ENCODE measurements at places on chromosomes 1 and 21.

DNA sequence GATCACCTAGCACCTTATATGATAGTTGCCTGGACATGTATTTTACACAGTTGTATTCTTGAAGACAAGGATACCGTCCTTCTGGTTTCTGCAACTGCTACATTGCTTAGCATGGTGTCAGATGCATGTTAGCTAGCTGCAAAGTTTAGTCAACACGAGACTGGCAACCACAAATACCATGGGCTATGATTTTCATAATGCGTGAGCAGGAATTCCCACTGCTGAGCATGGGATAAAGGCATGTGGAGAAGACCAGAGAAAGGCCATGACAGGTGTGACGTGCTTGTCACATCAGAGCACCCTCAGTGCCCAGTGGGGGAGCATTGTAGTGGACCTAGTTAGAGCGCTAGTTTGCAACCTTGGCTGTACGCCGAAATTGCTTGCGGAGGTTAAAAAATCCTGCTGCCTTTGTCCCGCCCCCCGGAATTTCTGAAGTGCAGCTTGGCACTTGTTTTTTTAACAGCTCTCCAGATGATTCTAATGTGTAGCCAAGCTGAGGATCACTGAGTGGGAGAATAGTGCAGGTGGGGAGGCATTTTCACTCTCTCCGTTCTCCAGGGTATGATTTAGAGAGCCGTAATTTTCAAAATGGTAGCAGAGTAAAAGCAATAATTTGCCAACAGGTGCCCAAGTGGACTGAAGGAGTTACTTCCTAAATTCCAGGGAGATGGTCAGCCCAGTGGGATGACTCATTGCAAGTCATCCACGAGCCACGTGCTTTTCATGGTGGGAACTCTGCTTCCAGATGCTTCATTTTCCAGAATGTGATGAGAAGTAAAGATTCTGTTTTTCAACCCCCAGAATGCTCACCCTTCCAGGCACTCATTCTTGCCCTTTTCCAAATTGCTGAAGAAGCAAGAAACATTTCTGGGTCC lies 81.0 kb downstream of the CNIH3 start:
- DNase-seq = no peak

GRCh38 chr1:193417945-193418744 lies 231.7 kb upstream of the B3GALT2 start:
- no peak for DNase-seq

DNA sequence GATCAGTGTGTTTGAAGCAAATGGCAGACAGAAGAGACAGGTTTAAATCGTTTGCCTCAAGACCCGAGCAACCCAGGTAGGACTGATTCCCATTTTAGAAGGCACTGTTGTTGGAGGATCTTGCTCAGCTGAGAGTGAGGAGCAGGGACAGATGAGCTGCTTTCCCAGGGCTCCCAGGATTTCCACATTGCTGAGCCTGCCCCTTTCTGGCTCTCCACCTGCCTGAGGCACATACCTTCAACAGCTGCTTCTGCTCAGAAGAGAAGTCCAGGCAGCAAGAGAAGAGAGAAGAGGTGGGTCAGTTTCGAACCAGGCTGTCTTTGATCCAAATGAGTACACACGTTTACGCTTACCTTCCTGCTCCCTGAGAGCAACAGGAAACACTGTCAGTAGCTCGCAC lies 5.7 kb downstream of the TNNT2 start:
- no peak for DNase-seq

- DNase-seq = no peak
Measured at GRCh38 chr1:211526101-211526500, 34.1 kb upstream of the RD3 start.

DNA sequence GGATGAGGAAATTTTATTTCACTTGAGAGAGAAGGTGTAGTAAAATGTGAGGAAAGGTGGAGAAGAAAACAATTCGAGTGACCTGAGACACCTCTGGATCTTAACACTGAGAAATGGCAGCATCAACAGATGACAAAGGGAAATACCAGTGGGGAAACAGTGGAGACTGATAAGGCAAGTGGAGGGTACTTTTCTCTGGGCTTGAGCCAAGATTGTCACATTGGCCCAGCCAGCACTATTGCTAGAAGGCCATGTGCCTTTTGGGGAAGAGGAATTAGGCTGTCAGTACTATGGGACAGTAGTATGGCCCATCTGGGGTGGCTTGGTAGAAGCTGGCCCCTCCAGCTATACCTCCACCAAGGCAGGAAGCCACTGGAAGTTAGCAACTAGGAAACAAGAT lies 8.4 kb downstream of the SYPL2 start:
- DNase-seq = no peak

DNA sequence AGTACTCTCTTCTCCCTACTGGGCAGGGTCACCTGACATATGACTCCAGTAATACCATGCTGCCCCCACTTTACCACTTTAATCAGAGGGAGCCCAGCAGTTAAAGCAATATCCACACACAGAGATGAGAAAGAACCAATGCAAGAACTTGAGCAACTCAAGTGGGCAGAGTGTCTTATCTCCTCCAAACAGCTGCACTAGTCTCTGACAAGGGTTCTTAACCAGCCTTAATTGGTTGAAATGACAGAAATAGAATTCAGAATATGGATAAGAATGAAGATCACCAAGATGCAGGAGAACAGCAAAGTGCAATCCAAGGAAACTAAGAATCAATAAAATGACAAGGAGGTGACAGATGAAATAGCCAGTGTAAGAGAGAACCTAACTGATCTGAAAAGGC lies 91.0 kb downstream of the KCNT2 start:
- DNase-seq = no peak

- no peak for DNase-seq
Measured at GRCh38 chr1:230174471-230175162, 107.6 kb downstream of the GALNT2 start.

DNA sequence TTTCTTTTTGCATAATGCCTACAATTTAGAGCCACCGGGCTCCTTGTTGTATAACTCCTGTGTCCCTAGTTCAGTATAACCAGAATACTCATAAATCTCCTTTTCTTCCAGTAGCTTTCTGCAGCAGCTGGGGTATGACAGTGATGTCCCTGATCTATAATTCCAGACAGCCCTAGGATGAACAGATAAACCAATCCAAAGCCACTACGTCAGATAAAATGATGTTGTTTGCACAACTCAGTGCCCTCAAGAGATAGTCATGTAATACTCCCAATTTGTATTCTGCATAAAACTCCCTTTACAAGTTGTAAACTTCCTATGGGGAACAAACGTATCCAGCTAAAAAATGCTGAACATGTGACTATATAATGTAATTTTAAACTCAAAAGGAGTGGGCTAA lies 44.7 kb downstream of the ZNF326 start:
- no peak for DNase-seq

GRCh38 chr1:13590486-13590885 lies 6.9 kb downstream of the PDPN start:
- DNase-seq = no peak

- no peak for DNase-seq
Measured at GRCh38 chr1:95002164-95002539, 70.6 kb downstream of the ALG14 start.

- no peak for DNase-seq
Measured at GRCh38 chr21:8998946-8999681, 1522.3 kb upstream of the TPTE start.

GRCh38 chr21:37699024-37699775 lies 217.1 kb downstream of the KCNJ6 start:
- no peak for DNase-seq

GRCh38 chr1:84690397-84691121 lies at the start of gene SSX2IP:
TSS of gene SSX2IP (minus strand) at chr1:84690461. CDS start at chr1:84671219, 19,242 bp downstream.
- DNase-seq = peak; percentile 100

DNA sequence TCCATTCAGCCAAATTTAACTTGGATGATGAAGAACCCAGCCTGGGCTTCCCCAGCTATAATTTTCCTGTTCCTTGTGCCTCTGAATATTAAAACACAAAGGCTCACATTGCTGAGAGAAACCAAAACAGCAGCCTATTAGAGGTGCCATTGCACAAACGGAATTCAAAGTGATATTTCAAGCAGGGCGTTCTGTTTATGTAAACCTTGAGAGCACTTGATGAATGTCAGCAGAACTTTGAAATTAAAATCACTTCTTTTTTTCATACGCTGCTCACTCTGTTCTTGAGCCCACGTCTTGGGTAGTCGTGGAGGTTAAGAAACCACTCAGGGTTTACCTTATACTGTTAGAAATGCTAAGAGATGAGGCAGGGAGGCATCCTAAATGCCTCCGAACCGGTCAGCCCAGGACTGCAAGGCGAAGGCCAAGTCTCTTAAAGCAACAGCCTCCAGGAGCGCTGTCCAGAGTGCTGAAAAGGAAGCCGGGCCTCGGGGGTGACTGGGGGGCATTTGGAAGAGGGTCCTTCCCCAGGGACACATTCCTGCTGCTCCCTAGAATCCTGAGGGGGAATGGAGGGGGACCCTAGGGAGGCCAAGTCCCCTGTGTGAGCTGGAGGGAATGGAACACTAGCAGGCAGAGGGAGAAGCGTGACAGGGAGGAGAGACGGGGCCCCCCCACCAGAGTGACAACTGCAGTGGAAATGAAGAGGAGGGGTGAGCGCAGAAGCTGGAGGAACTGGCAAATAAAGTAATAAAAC lies 154.8 kb upstream of the VAMP3 start:
- DNase-seq = peak; percentile 8

Measured in activated CD4-positive, alpha-beta T cell treated with anti-CD3 and anti-CD28 coated beads for 4 hours (primary cell).